ENCODE measurements at places on chromosomes 6 and 20.

DNA sequence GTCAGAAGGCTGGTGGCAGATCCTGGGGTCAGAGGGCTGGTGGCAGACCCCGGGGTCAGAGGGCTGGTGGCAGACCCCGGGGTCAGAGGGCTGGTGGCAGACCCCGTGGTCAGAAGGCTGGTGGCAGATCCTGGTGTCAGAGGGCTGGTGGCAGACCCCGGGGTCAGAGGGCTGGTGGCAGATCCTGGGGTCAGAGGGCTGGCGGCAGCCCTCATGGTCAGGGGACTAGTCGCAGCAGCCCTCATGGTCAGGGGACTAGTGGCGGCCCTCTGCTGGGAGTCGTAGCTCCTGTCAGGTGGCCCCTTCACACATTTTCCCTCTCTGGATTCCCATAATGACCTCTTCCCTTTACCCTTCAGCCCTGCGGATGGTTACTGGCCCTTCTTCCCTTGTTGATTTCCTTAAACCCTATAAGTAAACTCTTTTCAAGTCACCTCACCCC lies 86.7 kb downstream of the CDC5L start:
- no peak for DNase-seq

- DNase-seq, result no peak
Observed at GRCh38 chr6:7389162-7389450, 436 bp downstream of the CAGE1 start.

- peak; percentile 37 for DNase-seq
Observed at GRCh38 chr6:43921039-43921438, 151.0 kb downstream of the VEGFA start.

DNA sequence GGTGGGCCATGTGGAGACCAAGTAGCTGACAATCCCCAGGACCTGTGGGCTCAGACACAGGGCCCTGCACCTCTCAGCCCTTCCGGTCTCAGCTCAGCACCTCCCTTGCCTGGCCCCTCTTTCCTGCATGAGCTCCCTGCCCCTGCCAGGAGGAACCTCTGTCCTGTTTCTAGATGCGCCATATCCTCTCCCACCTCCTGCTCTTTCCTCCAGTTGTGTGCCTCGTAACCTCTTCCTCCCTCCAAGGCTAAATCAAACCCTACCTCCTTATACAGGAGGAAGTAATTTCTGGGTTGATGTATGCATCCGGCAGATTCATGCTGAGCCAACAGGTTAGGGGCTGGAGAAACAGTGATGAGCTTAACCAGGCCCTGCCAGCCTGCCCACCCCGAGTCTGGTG lies 30.9 kb downstream of the ITPR3 start:
- no peak for DNase-seq

GRCh38 chr6:87968435-87969278 lies 79.0 kb upstream of the SPACA1 start:
- DNase-seq, result peak; percentile 10

- DNase-seq, result no peak
Observed at GRCh38 chr6:26594730-26595632, 1.8 kb upstream of the ABT1 start.

DNA sequence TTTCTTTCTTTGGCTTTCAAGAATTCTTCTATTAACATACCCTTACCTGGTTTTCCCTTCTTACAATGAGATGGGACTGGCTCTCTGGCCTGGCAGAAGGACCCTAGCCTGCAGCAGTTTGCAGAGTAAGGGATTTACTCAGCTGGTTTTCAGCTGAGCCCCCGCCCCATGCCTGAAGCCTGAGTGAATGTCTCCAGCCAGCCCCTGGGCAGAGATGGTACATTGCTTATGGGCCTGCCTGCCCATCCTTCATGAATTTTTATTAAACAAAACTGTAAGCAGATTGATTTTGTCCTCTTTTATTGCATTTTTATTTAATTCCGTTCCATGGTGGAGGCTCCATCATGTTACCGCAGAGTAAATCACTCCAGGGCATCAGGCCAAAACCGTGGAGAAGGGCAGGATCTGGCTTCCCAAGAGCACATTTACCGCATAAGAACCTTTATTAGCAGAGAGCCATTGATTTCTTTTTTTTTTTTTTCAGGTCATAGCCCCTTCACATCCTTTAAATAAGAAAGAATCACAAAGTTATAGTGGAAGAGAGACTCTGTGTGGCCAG lies 316.2 kb downstream of the DHX35 start:
- no peak for DNase-seq

- DNase-seq, result no peak
Observed at GRCh38 chr20:47266847-47267515, 89.5 kb downstream of the ZMYND8 start.

DNA sequence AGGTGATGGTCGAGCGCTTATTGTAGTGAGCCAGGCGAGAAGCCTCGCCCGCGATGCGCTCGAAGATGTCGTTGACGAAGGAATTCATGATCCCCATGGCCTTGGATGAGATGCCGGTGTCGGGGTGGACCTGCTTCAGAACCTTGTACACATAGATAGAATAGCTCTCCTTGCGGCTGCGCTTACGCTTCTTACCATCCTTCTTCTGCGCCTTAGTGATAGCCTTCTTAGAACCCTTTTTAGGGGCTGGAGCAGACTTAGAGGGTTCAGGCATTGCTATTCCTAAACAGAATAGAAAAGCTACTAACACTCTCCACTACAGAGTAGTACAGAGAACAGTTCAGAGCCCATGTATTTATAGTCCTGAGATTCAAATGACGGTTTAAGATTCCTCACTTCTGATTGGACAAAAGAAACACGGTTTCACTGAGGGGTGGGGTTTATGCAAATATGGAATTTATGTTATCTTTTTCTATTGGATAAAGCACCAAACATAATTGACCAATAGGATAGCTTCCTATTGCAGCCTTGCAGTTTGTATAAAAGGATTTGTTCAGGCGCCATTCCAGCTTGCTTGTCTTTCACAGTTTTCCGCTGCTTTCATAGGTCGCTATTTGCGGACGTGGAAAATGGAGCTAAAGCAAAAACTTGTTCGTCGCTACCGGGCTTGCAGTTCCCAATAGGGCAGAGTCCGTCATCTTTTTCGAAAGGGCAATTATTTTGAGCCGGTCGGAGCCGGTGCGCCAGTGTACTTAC lies 43.7 kb upstream of the HFE start:
- peak; percentile 99 for DNase-seq

- peak; percentile 47 for DNase-seq
Observed at GRCh38 chr6:52183131-52183713, 3.0 kb upstream of the IL17A start.

- DNase-seq, result no peak
Observed at GRCh38 chr6:155599561-155599960, 143.9 kb upstream of the NOX3 start.

DNA sequence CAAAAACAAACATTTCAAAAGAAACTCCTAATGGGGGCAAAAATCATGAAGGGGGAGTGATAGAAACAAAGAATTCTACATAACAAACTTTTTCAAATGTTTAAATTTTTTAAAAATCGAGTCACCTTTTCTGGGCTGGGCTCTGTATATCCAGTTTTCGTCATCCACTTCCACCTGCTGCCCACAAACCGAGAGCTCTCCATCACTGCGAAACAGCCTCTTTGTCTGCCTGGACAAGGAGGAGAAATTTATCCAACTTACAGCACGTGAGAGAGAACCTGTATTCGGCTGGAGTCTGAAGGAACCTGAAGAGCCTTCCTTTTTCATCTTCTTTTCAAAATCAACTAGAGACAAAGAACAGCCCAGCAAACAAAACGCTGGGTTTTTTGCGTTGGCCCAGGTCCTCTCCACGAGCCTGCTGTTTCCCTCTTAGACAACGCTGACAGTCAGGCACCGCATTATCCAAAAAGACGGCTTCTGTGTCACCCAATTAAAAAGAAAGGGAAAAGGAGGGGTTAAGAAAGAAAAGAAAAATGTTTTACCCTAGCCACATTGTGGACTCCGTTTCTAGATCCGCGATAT lies 72.4 kb upstream of the NHSL1 start:
- no peak for DNase-seq

DNA sequence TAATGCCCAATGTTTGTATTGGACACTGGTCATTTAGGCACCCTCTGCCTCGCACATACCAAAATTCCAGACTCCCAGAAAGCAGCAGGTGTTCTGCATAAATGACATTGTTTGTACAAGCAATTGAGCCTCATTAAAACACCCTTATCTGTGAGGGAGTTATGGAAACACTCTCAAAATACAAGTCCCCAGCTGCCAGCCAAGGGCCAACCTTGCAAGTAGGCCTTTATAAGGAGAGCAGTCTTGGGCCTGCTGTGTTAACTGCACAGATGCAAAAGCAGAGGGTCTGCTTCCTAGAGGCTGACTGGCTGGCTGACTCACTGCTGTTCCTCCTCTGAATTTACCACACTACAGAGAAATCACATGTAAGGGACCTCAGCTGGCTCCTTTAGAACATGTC lies 150.4 kb upstream of the HMGN3 start:
- DNase-seq, result peak; percentile 98

- no peak for DNase-seq
Observed at GRCh38 chr6:93894521-93894920, 475.2 kb upstream of the EPHA7 start.

DNA sequence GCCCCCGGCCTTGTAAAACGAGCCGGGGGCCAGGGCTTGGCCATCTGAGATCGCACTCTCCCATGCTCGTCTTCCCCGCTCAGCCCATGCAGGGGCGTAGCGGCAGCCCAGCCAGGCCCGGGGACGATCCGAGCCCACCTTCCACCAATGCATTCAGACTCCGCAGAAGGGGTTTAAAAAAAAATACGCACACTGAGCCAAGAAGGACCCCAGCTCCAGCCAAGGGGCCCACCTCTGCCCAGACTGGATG lies 320 bp downstream of the GSTA4 start:
- DNase-seq, result no peak

DNA sequence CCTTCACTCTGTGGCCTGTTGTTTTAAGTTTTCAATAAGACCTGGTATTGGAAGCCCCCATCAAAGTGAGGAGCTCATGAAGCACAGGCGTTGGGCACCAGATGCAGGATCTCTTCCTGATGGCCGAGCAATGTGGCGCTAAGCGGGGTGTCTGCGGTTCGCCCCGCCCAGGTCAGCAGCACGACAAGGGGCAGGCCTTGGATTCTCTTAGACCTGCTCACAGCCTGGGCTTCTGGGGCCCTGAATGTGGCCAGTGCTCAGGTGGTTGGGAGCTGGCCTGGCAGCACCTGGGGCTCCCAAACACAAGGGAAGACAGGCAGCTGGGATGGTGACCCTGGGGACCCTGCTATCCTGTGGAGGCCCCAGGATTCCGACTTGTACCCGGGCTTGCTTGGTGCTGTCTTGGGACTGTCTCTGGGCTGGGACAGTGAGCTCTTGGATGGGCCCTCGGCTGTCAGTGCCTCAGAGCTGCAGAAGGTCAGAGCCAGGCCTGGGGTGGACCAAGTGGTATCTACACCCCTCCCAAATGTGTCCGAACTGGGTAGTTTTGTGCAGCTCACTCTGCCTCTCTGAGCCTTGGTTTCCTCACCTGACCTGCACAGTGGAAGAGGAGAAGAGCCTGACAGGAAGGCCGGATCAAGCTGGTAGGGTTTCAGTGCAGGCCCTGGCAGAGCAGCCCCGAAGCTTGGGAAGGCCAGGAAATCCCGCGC lies 69.1 kb downstream of the PHACTR3 start:
- no peak for DNase-seq

- no peak for DNase-seq
Observed at GRCh38 chr6:90621581-90621980, 34.7 kb upstream of the MAP3K7 start.

DNA sequence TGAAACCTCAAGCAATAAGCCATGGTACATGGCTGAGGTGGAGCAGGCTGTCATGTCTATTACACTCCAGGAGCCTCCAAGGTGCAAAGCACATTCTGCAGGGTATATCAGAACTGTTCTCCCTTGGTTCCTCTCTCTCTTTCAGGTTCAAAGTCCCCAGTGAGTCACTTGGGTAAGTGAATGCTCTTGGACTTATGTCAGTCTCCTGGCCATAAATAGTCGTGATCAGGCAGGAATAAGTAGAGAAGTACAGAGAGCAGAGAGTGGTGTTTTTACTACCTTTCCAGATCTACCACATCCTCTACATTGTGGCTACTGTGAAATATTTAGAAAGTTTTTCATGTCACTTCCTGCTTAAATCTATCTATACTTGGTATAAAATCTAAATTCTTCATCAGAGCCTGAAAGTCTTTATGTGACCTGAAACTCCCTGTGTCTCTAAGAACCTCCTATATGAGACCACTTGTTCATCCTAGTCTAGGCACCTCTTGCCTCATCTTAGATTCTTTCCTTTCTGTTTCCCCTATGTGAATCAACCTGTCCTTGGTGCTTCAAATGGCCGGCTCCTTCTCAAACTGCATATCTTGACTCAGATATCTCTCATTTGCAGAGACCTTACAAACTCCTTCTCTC lies 1077.6 kb upstream of the MAP3K7 start:
- no peak for DNase-seq

GRCh38 chr6:81767163-81767891 lies 14.8 kb upstream of the TENT5A start:
- DNase-seq, result peak; percentile 33

GRCh38 chr6:80126657-80127345 lies 20.3 kb downstream of the BCKDHB start:
- peak; percentile 45 for DNase-seq

DNA sequence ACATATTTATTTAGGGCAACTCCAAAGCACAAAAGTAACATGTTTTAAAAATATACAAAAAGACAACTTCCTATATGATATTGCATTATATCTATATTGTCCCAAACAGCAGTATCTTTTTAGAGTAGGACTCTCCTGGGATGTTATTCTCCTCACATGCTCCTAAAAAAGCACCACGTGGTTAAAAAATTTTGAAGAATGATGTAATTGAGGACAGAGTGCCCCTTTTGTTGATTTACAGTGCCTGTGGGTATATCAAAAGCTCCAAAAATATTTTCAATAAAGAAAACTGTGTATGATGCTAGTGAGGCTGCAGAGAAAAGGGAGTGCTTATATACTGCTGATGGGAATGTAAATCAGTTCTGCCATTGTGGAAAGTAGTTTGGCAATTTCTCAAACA lies 130.3 kb upstream of the HDAC2 start:
- no peak for DNase-seq

DNA sequence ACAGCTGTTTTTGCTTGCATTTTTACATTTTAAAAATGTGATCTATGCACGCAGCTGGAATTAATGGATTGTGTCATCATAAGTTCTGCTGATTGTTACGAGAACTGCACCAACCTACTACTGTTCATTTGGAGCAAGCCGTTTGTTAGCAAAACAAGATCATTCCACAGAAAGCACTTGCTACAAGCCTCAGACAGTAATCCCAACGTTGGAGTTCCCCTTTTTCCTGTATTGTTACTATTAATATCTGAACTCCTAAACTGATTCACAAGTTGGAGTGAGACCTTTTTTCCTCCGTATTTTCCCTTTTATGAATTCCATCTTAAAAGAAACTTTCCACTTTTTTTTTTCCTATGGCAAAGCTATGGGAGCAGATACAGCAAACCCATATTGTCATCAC lies 3.5 kb downstream of the TENT5A start:
- no peak for DNase-seq

- no peak for DNase-seq
Observed at GRCh38 chr6:20900389-20901160, 366.3 kb downstream of the CDKAL1 start.
